Panc1 (cell line): ENCODE measurements at places on chromosomes 11 and 22.

GRCh38 chr11:86926975-86927374 is 28.2 kb downstream of the FZD4 start:
- no peak for DNase-seq

- DNase-seq: no peak
Observed at GRCh38 chr22:38262051-38262795, 10.6 kb downstream of the TMEM184B start.

- no peak for DNase-seq
Observed at GRCh38 chr11:114384487-114384886, 15.8 kb downstream of the C11orf71 start.

GRCh38 chr22:41526830-41527799 is 17.2 kb downstream of the POLR3H start:
- DNase-seq: no peak

GRCh38 chr11:45659818-45660160 is 5.6 kb downstream of the CHST1 start:
- no peak for DNase-seq

GRCh38 chr22:45006964-45007390 is 2.8 kb downstream of the PHF21B start:
- DNase-seq: no peak
